Fibroblast of villous mesenchyme (primary cell): ENCODE measurements at places on chromosomes 1 and 21. TPM values are rescaled to one million over a fixed set of nuclear protein-coding genes. Genes with fewer than 3 reads are reported as not detected.

- no peak for DNase-seq
Observed at GRCh38 chr1:156885314-156885713, 8.2 kb upstream of the PEAR1 start.

GRCh38 chr1:239434181-239434580 is 47.8 kb downstream of the CHRM3 start:
- DNase-seq, result no peak

GRCh38 chr1:35120458-35121133 is 41.4 kb downstream of the ZMYM1 start:
- peak; percentile 40 for DNase-seq

SHE gene
- not detected in 2 replicates for total RNA-seq

TXLNA gene
- 105 and 128 TPM in 2 replicates for total RNA-seq

DNA sequence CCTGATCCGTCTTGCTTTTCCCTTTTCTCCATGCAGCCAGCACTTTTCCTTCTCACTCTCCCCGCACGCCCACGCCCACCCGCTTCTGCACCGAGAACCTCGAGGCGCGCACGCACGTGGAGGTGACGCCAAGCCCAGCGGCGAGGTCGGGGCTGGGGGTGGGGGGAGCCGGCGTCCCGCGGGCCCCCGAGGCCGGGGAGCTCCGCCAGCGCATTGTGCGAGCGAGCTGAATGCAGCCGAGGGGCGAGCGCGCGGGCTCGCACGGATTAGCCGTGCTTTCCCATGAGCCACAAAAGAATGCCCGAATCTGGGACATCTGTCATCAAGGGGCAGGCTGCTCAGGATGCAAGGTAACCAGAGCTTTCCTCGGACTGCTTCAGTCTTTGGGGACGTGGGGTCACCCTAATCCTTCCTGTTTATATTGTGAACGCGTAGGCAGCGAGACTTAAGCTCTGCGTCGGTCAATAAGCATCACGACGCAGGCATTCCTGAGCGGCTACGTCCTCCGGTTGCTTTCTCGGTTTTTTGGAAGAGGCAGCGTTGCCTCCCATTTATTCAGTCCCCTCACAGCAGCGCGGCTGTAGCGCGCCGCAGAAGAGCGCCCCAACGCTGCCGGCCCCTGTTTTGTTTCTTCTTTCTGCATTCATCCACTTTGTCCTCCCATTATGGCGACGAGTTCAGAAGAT is 67.3 kb upstream of the AKT3 start:
- DNase-seq, result peak; percentile 85

GRCh38 chr1:90048043-90048442 is 53.1 kb downstream of the ZNF326 start:
- DNase-seq, result no peak

- no peak for DNase-seq
Observed at GRCh38 chr1:56627019-56627635, 18.0 kb upstream of the PRKAA2 start.

DNA sequence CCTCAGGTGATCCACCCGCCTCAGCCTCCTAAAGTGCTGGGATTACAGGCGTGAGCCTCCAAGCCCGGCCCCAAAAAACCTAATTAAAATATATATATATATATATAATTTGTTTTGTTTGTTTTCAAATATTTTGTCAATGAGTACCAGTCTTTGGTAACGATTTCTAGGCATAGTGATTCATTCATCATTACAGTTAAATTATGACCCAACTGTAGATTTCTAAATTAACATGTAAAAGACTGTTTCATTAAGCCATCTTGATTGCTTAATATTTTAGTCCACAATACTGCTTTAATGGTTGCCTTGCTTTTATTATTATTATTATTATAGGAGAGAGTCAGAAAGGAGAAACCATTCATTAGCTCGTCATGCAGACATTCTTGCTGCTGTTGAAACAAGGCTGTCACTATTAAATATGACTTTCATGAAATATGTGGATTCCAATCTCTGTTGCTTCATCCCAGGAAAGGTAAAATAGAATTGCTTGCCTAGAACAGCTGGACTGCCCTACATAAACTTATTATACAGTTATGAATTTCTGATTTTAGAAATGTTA is 19.9 kb downstream of the FBXO28 start:
- DNase-seq, result no peak

GRCh38 chr1:225508538-225509375 is 80.9 kb upstream of the LBR start:
- peak; percentile 95 for DNase-seq

DNA sequence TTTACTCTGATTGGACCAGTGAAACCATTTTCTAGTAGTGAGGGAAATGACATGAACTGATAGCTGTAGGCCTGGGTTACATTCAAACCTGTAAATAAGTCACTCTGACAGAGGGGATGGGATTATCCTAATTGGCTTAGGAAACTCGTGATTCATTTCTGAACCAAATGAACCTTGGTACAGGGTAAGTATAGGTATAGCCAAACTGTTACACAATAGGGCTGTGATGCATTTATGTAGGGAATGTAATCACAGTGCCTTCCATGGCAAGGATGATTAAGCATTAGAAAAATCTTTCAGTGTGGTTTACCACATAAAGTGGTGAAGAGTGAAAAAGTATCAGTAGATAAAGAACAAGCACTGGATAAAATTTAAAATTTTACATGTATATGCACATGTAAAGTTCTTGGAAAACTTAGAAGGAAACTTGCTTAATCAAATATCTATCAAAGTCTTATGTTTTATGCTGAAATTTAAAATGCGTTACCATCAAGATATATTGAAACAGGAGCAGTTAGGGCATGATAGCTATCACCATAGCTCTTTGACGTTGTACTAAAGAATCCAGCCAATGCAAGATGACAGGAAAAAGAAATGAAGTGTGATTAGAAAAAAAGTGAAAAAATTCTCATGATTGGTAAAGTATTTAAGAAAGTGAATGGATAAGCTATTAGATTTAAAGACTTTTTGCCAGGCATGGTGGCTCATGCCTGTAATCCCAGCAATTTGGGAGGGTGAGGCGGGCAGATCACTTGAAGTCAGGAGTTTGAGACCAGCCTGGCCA is 63.0 kb downstream of the RABGAP1L start:
- peak; percentile 59 for DNase-seq

TMIGD3 gene
- under 0.01 and 0.43 TPM in 2 replicates for total RNA-seq

FASLG gene
- not detected in 2 replicates for total RNA-seq
